Mesendoderm (in vitro differentiated cells): ENCODE measurements at places on chromosomes 3 and 15.

- peak; percentile 96 for DNase-seq
Measured at GRCh38 chr3:129428376-129429079, at the start of gene EFCAB12. Gene EFCAB12, minus strand, starts transcription at chr3:129428636. Its CDS starts 148 bp downstream, at chr3:129428488.

GRCh38 chr3:194756460-194756779, 70.7 kb downstream of the FAM43A start:
- no peak for DNase-seq

- peak; percentile 65 for DNase-seq
Measured at GRCh38 chr3:193594946-193595689, 2.1 kb downstream of the OPA1 start.

- no peak for DNase-seq
Measured at GRCh38 chr3:63092515-63092914, 185.6 kb upstream of the SYNPR start.

GRCh38 chr15:53129121-53129904, 339.2 kb upstream of the ONECUT1 start:
- no peak for DNase-seq

DNA sequence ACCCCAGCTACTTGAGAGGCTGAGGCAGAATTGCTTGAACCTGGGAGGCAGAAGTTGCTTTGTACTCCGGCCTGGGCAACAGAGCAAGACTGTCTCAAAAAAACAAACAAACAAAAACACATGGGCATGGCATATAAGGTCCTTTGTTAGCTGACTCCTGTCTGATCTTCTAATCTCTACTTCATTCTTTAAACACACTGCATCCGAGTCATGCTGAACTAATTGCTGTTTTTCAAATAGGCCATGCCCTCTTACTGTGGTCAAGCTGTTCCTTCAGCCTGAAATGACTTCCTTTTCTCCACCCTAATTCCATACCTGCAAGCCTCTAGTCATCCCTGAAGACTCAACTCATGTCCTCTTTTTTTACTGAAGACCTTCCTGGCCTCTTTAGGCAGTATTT, 22.3 kb upstream of the SLMAP start:
- DNase-seq = peak; percentile 21

- no peak for DNase-seq
Measured at GRCh38 chr3:14423963-14424362, 21.6 kb downstream of the SLC6A6 start.

GRCh38 chr3:129005526-129006303, 4.6 kb downstream of the EFCC1 start:
- no peak for DNase-seq

DNA sequence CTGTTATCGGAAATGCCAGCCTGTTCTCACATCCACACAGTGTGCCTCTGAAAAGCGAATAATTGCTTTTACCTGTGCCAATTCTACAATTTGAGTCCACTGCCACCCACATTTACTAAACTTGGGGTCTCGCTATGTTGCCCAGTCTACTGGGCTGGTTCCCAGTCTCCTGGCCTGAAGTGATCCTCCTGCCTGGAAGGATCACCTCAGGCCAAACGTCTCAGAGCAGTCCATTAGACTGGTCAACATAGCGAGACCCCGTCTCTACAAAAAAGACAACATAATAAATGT, 827 bp upstream of the INO80 start:
- no peak for DNase-seq

DNA sequence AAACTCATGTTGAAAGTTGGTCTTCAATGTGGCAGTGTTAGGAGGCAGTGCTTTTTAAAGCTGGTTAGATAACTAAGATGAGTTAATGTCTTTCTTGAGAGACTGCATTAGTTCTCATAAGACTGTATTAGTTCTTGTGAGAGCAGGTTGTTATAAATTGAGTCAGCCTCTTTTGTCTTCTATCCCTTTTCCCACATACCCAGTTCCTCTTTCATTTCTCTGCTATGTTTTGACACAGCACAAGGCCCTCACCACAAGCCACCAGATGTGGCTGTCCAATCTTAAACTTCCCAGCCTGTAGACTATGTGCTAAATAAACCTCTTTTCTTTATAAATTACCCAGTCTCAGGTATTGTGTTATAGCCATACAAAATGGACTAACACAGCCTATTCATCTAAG, 94.6 kb upstream of the SNTN start:
- no peak for DNase-seq

DNA sequence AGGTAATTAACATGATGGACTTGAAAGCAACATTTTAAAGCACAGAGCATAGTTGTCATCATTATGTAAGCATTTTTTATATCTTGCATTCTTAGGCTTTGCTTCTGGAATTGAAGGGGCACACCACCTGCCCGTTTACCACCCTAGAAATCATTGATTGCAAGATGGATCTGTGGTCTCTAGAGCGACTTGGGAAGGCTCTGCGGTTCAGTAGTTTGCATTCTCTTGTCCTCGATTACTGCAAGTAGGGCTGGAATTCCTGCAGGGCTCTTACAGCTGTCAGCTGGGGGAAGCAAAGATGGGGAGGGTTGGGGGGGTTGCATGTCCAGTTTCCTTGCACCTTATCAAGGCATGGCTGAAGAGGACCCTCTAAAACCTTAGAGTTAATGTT, 56.7 kb upstream of the RNF7 start:
- DNase-seq = no peak

GRCh38 chr3:69352305-69353087, 33.4 kb downstream of the FRMD4B start:
- DNase-seq = no peak

DNA sequence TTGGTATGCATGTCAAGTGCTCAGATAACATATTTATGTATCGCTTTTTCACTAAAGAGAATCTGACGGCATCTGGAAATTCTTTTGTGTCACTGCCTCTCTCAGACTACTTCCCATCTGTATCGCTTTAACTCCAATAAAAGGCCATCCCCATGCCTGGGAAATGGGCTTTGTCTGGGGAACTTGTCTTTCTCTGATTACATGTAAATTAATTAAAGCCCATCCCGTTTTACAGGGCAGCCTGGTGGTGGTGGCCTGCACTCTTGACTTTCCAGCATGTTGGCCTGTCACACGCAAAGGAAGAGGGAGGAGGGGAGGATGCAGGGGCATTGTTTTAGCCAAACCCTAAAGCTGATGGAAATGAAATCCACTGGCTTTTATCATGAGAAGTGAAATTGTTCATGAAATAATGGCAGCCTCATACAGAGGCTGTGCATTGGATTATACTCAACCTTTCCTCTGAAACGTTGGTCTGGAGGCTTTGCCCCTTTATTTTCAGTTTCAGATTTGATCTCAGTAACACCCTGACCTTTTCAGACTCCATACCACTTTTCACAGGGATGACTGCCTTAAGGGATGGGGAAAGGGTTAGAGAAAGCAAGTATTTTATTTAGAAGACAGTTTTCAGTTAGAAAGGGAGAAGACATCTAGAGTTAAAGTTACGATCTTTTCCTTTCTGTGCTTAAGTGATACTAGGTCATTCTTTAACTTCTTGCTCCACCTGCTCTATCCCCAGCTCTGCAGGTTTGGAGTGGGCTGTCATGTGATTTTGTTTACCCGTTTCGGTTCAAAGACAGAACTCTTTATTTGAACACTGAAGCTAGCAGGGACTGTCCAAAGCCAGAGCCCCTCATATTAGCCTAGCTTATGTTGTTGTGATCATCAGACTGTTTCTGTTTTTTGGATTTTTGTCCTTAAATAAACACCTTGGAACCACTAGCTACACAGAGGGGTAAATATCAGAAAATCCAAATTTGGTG, 94.6 kb upstream of the CTDSPL start:
- DNase-seq = no peak

DNA sequence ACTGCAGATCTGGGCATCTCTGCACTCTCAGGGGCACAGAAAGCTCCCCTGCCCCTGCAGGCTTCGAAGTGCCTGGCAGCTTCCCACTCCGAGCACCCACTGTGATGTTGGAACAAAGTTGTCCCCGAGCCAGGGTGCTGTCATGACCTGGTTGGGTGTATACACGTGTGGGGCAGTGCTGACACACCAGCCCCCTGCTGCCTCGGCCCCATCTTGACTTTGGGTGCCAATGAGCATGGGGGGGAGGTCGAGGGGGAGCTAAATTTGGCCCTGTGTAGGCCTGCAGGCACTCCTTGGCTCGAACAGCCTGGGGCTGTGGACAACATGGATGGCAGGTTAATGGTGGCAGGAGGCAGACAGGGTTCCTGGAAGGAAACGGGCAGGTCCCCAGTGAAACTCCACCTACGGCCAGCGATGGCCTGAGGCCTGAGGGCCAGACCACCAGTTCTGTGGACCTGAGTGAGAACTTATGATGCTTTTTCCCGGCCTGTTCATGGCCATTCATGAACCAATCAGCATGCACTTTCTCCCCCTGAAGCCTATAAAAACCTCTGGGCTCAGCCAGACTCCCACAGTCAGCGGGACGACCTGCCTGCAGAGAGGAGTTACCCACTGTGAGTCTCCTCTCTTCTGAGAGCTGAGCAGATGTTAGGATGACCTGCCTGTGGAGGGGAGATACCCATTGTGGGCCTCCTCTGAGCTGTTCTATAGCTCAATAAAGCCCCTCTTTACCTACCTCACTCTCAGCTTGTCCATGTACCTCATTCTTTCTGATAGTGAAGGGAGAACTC, 1029.1 kb upstream of the GBE1 start:
- no peak for DNase-seq

- DNase-seq = no peak
Measured at GRCh38 chr15:72353266-72353665, 22.5 kb downstream of the HEXA start.

DNA sequence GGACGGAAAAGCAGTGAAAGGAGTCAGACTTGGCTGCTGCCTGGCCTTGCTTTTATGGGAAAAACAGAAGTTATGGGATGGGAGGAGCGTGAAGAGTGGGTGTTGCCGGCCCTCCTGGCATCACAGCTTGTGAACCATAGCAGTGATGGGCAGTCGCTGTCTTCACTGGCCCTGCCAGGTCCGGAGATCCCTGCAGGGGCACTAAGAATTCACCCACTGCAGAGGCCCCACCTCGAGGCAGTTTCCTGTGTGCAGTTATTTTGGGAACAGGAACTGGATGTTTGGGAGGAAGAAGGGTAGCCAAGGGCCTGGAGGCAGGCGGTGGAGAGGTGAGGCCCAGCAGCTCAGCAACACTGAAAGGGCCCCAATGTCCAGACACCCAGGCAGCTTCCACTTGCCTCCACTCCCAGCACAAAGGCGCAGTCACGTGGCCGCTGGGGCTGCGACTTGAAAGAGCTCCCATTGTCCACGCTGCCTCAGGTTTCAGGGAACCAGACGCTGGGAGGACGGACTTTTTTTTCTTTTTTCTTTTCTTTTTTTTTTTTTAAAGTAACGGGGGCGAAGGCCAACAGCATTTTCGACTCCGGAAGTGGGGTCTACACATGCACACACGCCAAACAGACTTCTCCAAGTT, 255.6 kb downstream of the ZNF621 start:
- peak; percentile 16 for DNase-seq

GRCh38 chr15:70252951-70253320, 155.2 kb upstream of the TLE3 start:
- DNase-seq = no peak

DNA sequence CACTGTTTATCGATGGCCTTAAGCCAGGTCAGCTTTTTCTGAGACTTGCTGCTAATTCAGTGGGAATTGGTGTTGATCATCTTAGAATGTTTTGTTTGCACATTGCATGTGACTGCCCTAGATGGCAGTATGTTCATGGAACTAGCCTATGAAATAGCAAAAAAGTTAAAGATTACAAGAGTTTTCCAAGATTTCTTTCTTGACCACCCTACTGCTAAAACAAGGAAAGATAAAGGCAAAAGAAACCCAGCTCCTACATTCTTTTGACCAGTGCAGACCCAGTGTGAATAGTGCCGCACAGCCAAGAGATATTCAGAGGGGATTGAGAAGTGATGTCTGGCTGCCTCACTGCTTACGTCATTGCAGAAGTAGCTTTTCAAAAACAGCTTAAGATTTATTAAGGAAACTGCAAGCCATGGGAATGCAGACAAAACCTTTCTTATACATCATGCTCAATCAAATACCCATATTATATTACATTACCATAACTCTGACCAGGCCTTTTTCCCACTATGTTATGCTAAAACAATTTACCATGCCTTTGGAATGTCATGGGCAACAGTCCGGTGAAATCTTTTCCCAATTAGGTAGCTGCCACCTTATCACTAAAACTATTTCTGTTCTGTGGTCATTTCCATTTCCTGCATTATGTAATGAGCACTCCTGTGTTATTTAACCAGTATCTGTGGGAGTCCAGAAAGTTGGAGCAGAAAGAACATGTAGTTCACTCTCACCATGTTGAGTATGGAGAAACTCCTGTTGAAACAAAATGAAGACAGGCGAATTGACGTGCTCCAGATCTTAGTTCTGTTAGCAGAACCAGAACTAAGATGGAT, 6.0 kb downstream of the PHLDB2 start:
- peak; percentile 52 for DNase-seq

DNA sequence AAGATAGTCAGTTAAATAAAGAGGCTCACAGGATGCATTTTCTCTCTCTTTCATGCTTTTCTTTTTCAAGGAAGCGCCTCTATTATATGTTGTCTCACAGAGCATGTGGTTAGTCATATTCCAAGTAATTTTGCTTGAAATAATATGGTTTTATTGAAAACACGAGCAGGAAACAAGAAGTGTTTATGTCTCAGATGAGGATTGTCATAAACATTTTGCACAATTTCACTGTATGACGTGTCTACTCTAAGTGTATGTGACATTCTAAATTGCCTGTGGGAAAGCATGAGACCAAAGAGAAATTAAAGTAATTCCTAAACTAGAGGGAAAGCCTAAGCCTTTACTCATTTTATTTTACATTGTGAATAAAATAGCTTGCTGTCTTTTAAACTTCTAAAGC, 818.6 kb downstream of the EPHA3 start:
- DNase-seq = no peak

DNA sequence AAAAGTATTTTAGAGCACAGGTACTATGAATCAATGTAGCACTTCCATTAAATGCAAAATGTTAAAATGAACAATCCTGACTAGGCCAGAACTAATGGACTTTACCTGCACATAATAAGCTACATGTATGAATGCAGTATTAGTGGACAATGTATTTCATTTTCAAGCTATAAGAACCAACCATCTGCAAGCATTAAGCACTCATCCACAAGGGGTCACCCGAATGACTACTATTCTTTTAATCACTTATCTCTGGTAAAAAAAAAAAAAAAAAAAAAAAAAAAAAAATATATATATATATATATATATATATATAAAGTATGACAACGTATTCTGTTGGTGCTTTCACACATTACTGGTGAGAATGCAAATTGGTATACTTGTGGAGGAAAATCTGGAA, 7.2 kb downstream of the HERC1 start:
- DNase-seq = peak; percentile 21
